Sigmoid colon (tissue), 7 donors: ENCODE measurements at places on chromosomes 2 and 18. TPM values are rescaled to one million over a fixed set of nuclear protein-coding genes. Genes with fewer than 3 reads are reported as not detected.

The IL1F10 gene
- total RNA-seq: not detected

- DNase-seq: no peak
These were observed 130.9 kb upstream of the ASB18 start for GRCh38 chr2:236395067-236395466.

The ICA1L gene
- total RNA-seq: 28.5 TPM

The UNC80 gene
- 0.82 TPM for total RNA-seq

- no peak for DNase-seq
These were observed 616.7 kb downstream of the SUCLG1 start for GRCh38 chr2:83842421-83842820.

- DNase-seq: no peak
These were observed 323.9 kb upstream of the ID2 start for GRCh38 chr2:8357738-8358518.

DNA sequence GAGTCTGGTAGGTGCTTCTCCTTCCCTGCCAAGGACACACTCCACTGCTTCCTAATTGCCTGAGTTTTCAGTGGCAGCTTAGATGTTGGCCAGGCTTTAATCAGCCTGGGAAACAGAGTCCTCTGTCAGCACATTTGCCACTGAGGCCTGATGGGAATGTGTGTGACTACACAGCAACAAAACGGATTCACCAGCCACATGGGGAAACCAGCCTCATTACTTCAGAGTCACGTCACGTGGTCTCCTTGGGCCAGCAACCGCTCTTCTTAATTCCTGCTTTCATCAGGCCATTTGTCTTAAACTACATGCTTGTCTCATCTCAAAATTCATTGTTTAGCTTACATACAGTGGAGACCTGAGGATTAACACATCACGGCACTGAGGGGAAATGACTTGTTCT is 93.9 kb upstream of the LTBP1 start:
- no peak for DNase-seq

The DOK6 gene
- 1.9 TPM for total RNA-seq

The FOXD4L1 gene
- 0.36 TPM for total RNA-seq

The IL36G gene
- not detected for total RNA-seq

- no peak for DNase-seq
These were observed 271.8 kb downstream of the GLI2 start for GRCh38 chr2:121007490-121007853.

The UGT1A3 gene
- total RNA-seq: not detected

DNA sequence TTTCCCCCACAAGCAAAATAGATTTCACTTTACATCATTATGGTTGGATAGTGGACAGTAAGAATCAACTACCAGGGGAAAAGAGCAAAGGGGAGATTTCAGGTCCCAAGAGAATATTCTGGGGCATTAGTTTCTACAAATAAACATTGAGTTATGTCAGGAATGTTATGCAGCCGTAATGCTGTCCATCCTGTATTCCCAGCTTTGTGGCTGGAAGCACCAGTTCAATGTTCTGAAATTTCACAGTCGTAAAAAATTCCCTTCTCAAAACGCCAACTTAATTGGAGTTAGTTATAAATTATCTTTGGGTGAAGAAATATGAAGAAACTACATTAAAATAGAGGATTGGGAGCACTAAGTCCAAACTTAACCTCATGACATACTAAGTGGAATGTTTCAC is 141.5 kb upstream of the FIGN start:
- no peak for DNase-seq

DNA sequence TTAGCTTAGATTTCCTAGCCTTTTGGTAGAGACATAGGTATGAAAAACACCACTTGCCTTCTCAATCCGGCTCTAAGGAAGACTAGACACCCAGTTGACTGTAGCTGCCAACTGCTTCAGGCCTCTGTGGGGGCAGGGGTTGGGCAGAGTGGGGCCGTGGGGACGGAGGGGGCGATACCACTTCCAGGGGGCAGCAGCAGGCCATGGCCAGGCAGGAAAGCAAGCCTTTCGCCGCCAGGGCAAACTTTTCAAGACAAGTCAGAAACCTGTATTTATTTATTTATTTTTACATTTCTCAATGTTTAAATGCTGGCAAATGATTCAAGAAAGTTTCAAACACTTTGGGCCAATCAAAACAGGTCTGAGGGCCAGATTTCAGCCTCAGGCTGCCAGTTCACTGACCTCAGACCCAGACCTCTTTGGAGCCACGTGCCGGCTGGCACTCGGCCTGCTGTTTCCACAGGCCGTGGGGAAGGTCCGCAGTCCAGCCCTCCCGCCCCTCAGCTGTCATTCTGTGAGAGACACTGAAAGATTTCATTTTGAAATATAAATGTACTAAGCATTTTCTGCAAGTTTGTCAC is 63.8 kb downstream of the MEX3C start:
- no peak for DNase-seq

GRCh38 chr2:10235909-10236550 is 66.7 kb upstream of the HPCAL1 start:
- DNase-seq: peak; percentile 40

The SIX2 gene
- total RNA-seq: not detected

DNA sequence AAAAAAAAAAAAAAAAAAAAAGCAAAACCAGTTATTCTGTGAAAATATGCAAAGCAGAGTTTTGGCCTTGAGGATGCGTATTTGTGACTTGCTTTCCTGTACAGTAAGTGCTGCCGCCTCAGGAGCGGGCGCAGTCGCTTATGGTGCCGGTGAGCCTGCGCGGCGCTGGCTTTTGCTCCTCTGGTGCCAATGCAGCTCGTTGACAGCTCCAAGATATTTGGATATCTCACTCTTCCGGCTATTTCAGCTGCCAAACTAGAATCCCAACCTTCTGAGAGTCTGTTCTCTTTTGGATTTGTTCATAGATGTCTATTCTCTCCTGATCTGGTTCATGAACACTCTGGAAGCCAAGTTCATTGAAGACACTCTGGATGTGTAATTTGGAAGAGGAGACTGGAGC is 184.1 kb downstream of the AGAP1 start:
- no peak for DNase-seq

DNA sequence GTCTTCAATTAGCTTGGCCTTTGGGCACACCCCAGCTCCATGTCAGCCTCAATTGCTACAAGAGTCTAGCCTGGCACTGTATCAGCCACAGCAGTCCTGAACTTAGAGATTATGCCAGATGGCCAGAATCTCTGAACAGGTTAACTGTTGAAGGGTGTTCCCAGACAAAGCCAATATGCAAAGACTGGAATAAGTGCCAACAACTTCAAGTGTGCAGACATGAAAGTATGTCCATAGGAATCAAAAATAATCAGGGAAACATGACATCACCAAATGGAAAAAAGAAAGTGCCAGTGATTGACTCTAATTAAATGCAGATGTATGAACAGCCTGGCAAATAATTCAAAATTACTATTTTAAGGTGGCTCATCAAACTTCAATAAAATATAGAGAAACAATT is 98.5 kb upstream of the DOCK10 start:
- DNase-seq: no peak

DNA sequence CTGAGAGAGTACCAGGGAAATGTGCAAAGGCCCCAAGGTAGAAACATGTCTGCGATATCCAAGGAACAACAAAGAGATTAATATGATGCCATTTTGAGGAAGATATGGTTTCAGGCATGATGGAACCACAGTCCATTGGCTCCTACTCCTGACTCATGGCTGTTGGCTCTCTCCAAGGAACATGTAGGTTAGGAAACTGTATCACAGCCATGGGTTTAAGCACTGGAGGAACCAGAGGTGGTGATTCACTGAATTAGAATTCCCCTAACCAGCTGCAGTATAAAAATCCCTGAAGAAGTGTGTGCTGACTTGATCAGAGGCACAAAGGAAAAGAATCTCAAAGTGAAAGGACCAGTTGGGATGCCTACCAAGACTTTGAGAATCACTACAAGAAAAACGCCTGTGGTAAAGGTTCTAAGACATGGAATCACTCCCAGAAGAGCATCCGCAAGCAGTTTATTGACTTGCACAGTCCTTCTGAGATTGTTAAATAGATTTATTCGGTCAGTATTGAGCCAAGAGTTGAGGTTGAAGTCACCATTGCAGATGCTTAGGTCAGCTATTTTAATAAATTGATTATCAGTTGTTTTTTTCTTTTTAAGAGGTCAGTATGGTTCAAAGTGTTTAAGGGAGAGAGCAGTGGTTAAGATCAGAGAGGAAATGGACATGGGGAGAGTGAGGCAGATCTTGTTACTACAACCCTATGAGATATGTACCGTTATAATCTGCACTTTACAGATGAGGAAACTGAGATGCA is 110.7 kb upstream of the OTX1 start:
- DNase-seq: no peak

The NOL4 gene
- 0.16 TPM for total RNA-seq

GRCh38 chr2:121826036-121826435 is 70.6 kb downstream of the TSN start:
- no peak for DNase-seq

DNA sequence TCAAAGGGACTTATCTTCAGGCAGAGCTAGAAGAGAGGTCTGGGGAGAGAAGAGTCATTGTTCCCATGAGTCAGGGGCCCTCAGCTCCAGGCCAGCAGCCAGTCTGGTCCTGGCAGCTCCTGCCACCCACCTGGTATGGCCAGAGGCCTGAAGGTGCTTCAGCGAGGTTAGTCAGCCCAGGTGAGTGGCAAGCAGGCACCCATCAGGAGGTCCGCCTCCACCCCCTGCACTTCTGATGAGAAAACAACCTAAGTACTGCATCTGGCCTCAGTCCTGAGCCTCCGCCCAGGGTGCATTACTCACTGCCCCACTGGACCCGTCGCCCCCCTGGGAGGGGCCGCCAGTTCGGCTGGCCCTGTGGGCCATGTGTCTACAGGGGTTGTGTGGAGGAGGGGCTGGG is 130.2 kb downstream of the INHBB start:
- DNase-seq: peak; percentile 48

DNA sequence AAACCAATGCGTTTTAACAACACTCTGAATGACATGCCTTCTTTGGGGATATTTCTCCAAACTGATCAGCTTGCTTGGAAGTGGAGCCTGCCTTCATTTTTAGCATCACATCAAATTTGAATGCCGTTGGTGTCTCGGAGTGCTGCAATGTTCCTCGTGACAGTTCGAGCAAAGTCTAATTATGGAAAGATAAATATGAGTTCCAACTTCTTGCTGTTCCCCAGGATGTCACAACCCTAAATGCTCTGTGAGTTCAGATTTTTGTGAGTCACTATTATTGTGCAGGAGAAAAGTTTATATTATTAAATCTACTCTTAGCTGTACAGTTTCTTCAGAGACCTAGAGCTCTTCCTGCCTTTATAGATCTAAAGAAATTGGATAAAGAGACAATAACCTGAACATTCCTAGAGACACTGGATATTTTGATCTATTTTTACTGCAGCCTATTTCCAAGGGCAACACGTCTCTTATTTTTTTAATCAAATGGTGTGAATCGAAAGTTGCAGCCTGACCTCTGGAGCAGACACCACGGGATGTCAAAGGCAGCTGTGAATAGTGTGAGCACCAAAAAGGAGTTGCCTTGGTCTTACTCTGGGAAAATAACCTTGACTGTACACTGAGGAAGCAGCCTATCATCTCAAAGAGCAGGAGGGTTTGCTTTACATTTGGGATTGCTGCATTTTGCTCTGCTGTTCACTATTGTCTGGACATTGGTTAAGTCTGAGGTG is 330.1 kb downstream of the TDRD15 start:
- DNase-seq: no peak

- DNase-seq: no peak
These were observed 19.8 kb downstream of the ZNF407 start for GRCh38 chr18:74617486-74617885.

- peak; percentile 89 for DNase-seq
These were observed 6.7 kb upstream of the ADCY3 start for GRCh38 chr2:24926602-24927252.

GRCh38 chr18:71995904-71996465 is 548.2 kb downstream of the CBLN2 start:
- DNase-seq: no peak

- no peak for DNase-seq
These were observed 2.6 kb downstream of the UGT1A10 start for GRCh38 chr2:233638836-233639235.

DNA sequence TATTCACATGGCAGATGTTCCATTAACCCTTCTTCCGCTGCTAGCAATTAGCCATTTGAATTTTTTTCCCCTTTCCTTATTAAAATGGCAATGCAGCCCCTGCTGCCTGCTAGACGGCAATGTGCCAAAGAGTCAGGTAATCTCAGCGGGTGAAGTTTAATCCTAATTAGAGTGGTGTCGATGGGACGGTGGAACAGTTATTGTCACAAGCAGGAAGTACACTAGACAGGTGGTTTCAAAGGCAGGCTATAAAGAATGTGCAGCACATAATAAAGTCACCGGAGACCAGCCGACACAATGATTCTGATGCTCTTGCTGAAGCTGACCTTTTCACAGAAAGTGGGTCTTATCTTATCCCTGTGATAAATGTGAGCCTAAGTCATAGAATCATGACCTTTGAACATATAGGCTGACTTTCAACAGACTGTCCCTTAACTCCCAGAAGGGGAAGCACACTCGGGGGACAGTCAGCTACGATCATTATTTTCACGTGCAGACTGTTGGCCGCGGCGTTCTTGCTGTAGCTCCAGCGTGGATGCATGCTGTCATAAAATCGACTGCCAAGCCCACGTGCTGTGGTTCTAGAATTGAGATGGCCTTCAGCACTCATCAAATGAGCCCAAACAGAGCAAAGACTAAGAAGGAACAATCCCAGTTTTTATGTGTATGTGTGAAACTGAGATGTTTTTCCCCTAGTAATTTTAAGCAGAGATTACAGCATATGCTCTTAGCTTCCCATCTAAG is 926.2 kb upstream of the SOX11 start:
- no peak for DNase-seq

GRCh38 chr2:72438364-72438763 is 290.7 kb upstream of the CYP26B1 start:
- DNase-seq: no peak

GRCh38 chr18:8133888-8134287 is 475.3 kb upstream of the RAB12 start:
- DNase-seq: no peak

- DNase-seq: no peak
These were observed 17.4 kb downstream of the LRP2 start for GRCh38 chr2:169344736-169345485.
